Left lung (tissue), 14 donors: ENCODE measurements at places on chromosomes 16 and 17. TPM values are rescaled to one million over a fixed set of nuclear protein-coding genes. Genes with fewer than 3 reads are reported as not detected.

DNA sequence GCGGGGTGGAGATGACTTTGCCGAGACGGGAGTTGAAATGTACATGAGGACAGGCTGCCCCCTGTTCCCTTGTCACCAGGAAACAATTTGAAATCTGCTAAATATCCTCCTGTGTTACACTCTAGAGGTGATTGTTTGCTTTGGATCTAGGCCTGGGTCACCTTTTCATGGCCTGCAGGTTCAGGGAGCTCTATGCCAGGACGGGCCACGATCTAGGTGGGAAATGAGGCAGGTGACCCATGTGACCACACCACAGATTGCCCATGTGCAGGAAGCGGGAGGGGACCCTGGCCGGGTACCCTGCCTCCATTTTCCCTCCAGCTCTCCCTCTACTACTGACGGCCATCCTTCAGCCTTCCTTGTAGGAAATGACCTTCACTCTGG lies 43.4 kb downstream of the MEAK7 start:
- no peaks in the 10 kb centered on the region for H3K4me1 ChIP-seq
- H3K4me3 ChIP-seq, result no peak overlapping the region
- no peaks in the 10 kb centered on the region for H3K27me3 ChIP-seq
- H3K36me3 ChIP-seq, result peaks cover 66% of the 10 kb centered on the region
- H3K27ac ChIP-seq, result no peak overlapping the region
- no peak for DNase-seq

DNA sequence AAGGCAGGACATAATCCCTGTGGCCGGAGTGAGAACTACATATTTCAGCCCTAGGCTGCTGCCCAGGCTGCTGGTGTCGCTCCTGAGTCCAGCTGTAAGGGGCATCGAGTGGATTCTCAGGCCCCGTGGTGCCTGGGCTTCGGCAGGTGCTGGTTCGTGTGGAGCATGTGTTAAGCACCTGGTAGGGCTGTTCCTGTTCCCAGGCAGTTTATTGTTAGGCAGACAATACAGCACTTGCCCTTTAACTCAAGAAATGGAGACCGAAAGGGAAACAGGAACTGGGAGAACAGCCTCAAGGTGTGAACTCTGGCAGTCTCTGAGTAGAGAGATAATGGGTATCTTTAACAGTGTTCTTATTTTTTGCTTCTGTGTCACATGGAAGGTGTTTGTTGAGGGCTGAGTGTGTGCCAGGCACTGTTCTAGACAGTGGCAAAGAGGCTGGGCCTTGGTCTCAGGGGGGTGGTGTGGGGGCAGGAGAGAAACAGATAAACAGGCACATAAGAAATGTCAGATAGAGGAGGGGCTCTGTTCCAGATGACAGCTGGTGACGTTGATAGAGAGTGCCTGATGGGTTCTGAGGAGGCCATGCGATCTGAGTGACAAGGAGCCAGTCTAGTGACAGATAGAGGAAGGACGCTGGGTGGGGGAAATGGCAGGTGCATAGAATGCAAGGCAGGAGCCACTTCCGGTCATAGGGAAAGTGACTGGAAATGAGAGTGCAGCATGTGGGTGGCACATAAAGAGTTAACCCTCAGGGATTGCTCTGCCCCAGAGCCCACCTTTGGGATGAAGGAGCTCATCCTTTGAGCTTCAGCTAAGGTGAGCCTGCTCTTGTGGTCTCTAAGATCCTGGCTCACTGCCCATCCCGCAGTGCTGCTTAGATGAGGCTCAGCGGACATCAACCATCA lies 33.8 kb downstream of the EPN2 start:
- H3K4me3 ChIP-seq, result no peak overlapping the region
- peak overlapping the region; percentile 28 for H3K27ac ChIP-seq
- DNase-seq, result no peak
- H3K4me1 ChIP-seq, result peaks cover 44% of the 10 kb centered on the region

DNA sequence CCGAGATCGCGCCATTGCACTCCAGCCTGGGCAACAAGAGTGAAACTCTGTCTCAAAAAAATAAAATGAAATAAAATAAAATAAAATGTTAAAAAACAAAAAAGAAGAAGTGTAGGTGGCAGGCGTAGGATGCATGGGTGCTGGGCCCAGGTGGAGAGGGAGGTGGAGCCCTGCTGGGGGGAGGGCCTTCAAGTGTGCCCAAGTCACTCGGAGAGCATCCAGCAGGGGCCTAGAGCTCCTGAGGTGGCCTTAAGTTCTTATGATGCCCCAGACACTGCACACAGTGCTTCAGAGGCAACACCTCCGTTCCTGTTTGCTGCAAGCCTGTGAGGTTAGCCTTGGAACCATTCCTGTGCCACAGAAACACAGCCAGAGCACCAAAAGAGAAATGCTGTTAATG lies 23.2 kb downstream of the IL4R start:
- no peak overlapping the region for H3K4me3 ChIP-seq
- H3K27ac ChIP-seq, result peak overlapping the region; percentile 43
- DNase-seq, result no peak
- H3K36me3 ChIP-seq, result no peaks in the 10 kb centered on the region
- no peaks in the 10 kb centered on the region for H3K27me3 ChIP-seq

DNA sequence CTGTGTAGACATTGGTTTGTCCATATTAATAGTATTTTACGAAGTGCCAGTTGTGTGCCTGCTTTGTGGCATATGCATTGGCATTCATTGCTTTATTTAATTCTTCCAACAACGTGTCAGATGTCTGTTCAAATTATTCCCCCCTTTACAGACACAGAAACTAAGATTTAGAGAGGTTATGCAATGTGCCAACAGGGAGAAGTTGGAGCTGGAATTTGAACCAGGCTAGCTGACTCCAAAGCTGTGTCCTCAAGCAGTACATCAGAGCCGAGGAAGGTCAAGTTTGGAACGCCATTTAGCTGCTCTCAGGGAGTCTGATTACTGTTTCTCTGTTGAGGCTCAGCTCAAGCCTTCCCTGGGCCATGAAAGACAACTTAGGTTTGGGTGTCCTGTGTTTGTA lies 232.3 kb downstream of the WWOX start:
- H3K4me1 ChIP-seq, result no peaks in the 10 kb centered on the region
- no peaks in the 10 kb centered on the region for H3K36me3 ChIP-seq
- no peak overlapping the region for H3K4me3 ChIP-seq
- no peaks in the 10 kb centered on the region for H3K27me3 ChIP-seq
- H3K27ac ChIP-seq, result no peak overlapping the region

- no peak overlapping the region for H3K4me3 ChIP-seq
- H3K27me3 ChIP-seq, result no peaks in the 10 kb centered on the region
- peaks cover 86% of the 10 kb centered on the region for H3K36me3 ChIP-seq
Observed at GRCh38 chr17:8893059-8893458, 25.6 kb upstream of the PIK3R6 start.

- H3K36me3 ChIP-seq, result no peaks in the 10 kb centered on the region
- no peaks in the 10 kb centered on the region for H3K4me1 ChIP-seq
- no peak for DNase-seq
- no peaks in the 10 kb centered on the region for H3K27me3 ChIP-seq
Observed at GRCh38 chr16:55399911-55400310, 75.9 kb downstream of the IRX6 start.

DNA sequence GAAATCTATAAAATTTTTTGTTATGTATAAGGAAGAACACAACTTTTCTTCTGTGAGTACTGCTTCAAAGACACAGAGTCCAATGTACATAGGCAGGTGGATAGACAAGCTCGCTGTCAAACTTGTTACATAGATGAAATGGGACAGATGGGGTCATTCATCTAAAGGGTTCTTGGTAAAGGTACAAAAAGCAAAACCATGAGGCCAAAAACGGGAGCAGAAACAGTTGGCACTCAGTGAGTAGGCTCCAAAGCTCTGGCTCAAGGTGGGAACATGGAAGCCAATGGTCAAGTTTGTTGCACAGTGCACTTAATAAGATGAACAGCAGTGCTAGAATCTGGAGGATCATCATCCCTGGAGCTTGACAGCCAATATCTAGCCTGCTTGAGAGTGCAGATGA lies 979.0 kb upstream of the EEF2KMT start:
- no peak for DNase-seq
- no peaks in the 10 kb centered on the region for H3K36me3 ChIP-seq
- no peaks in the 10 kb centered on the region for H3K4me1 ChIP-seq
- no peak overlapping the region for H3K4me3 ChIP-seq
- no peaks in the 10 kb centered on the region for H3K27me3 ChIP-seq
- no peak overlapping the region for H3K27ac ChIP-seq

DNA sequence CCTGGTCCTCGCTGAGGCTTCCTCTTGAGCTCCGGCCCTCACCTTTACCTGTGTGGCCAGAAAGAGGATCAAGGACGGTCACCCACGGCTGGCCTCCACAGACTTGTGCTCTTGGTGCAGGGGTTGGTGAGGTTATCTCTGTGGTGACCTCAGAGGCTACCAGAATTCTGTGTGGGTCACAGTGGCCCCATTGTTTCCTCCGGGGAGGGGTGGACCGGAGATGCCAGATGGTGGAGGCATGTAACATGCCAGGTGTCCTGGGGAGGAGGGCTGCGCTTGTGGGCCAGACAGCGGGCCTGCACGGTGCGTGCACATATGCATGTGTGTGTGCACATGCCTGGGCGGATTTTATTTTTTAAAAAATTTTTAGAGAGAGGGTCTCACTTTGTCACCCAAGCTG lies 6.3 kb downstream of the SGCA start:
- H3K27ac ChIP-seq, result no peak overlapping the region
- DNase-seq, result peak; percentile 30
- H3K4me3 ChIP-seq, result no peak overlapping the region

GRCh38 chr16:49730772-49731171 lies 125.1 kb downstream of the ZNF423 start:
- no peaks in the 10 kb centered on the region for H3K4me1 ChIP-seq
- H3K4me3 ChIP-seq, result no peak overlapping the region
- DNase-seq, result no peak
- H3K36me3 ChIP-seq, result no peaks in the 10 kb centered on the region

GRCh38 chr16:50933262-50933661 lies 191.4 kb downstream of the CYLD start:
- no peaks in the 10 kb centered on the region for H3K27me3 ChIP-seq
- no peak overlapping the region for H3K4me3 ChIP-seq
- no peaks in the 10 kb centered on the region for H3K36me3 ChIP-seq
- no peak overlapping the region for H3K27ac ChIP-seq

DNA sequence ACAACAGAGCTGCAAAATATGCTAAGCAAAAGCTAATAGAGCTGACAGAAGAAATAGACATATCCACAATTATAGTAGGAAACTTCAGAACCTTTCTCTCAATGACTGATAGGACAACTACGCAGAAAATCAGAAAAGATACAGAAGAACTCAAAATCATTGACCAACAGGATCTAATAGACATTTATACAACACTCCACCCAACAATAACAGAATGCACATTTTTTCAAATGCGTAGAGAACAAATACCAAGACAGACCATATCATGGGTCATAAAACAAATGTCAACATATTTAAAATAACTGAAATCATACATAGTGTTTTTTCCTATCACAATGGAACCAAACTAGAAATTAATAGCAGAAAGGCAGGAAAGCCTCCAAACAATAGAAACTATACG lies 237.4 kb downstream of the C16orf78 start:
- no peaks in the 10 kb centered on the region for H3K27me3 ChIP-seq
- H3K4me3 ChIP-seq, result no peak overlapping the region
- no peaks in the 10 kb centered on the region for H3K36me3 ChIP-seq

DNA sequence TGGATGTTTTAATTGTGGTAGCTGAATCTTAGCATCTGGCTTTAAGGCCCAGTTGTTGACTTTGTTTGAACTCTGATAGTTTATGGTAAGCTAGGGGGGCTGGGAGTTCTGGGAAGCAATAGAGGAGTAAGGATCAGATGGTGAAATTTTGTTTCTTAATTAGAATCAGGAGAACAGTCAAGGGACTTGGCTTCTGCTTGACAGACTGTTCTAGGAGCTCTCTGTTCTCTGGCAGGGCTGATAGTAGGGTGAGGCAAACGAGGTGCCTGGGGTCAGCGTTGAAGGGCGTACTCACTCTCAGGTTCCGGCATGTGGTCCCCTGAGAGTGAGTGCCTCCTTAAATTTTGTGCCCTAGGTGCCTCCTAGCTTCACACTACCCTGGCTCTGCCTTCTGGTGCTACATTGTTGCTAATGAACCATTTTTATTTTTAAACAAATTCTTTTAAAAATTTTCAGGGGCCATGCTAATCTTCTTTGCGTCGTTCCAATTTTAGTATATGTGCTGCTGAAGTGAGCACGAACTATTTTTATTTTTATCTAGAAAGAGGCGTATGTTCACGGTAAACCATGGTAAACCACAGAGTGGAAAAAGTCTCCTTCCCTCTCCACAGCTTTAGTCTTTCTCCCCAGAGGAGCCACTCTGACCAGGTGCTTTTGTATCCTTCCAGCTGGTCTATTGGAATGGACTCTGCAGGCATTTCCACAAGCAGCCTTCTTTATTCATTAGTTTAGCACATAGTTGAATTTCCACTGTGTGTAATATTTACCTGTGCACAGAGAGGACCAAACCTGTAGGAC lies 19.7 kb downstream of the SLC7A6 start:
- H3K36me3 ChIP-seq, result peaks cover 30% of the 10 kb centered on the region
- H3K27me3 ChIP-seq, result no peaks in the 10 kb centered on the region
- H3K4me1 ChIP-seq, result peaks cover 60% of the 10 kb centered on the region
- H3K27ac ChIP-seq, result peak overlapping the region; percentile 81
- H3K4me3 ChIP-seq, result no peak overlapping the region

GRCh38 chr16:88538366-88539060 lies 31.7 kb upstream of the ZC3H18 start:
- H3K4me3 ChIP-seq, result no peak overlapping the region
- no peaks in the 10 kb centered on the region for H3K36me3 ChIP-seq
- no peak for DNase-seq
- H3K27ac ChIP-seq, result no peak overlapping the region

GRCh38 chr16:57462209-57462977 lies at the start of gene POLR2C:
TSS of gene POLR2C (plus strand) at chr16:57462679. CDS start at chr16:57462725, 46 bp downstream.
- H3K27ac ChIP-seq, result peak within 1 kb of the TSS; percentile 86
- peaks cover 11% of the 10 kb centered on the region for H3K4me1 ChIP-seq
- no peaks in the 10 kb centered on the region for H3K36me3 ChIP-seq
- H3K27me3 ChIP-seq, result no peaks in the 10 kb centered on the region

DNA sequence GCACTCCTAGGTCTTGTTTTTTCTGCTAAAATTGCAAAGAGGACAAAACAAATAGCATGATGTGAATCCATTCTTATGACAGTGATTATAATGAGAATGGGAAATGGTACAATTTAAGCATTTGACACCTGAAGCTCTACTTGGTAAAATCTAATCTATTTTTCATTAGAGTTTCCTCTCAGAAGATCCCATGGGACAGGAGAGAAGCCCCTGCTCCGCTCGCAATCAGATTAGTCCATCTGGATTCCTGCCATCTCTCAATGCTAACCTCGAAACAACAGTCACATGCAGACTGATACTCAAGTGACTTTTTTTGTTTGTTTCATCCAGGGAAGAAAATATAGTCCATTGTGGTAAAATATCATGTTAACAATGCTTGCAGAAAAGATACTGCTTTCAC lies 107.4 kb upstream of the TOM1L1 start:
- no peaks in the 10 kb centered on the region for H3K36me3 ChIP-seq
- no peaks in the 10 kb centered on the region for H3K27me3 ChIP-seq
- DNase-seq, result no peak
- H3K4me1 ChIP-seq, result no peaks in the 10 kb centered on the region
- no peak overlapping the region for H3K4me3 ChIP-seq

The FLII gene
- 313 TPM for total RNA-seq

The RBFOX1 gene
- total RNA-seq, result not detected

The LYZL6 gene
- total RNA-seq, result not detected

The KRT25 gene
- not detected for total RNA-seq

The PITPNM3 gene
- 12.3 TPM for total RNA-seq

The WFIKKN1 gene
- 1.4 TPM for total RNA-seq

The ITGB4 gene
- total RNA-seq, result 54.8 TPM
